ENCODE measurements at places on chromosomes 13 and 19. TPM values are rescaled to one million over a fixed set of nuclear protein-coding genes. Genes with fewer than 3 reads are reported as not detected.

RASAL3 gene
- 3.1 TPM for total RNA-seq

NLRP9 gene
- not detected for total RNA-seq

PSG3 gene
- not detected for total RNA-seq

ZNF417 gene
- total RNA-seq, result 15.6 TPM

ATP8B3 gene
- 0.62 TPM for total RNA-seq

TUBB4A gene
- 2.7 TPM for total RNA-seq

SCGB2B2 gene
- not detected for total RNA-seq

KLF5 gene
- 4.8 TPM for total RNA-seq

MTUS2 gene
- 36.7 TPM for total RNA-seq

ZIK1 gene
- total RNA-seq, result 14.5 TPM

ZNF534 gene
- total RNA-seq, result not detected

ZNF558 gene
- 63.3 TPM for total RNA-seq

KLK11 gene
- not detected for total RNA-seq

ABCA7 gene
- 14.3 TPM for total RNA-seq

CYP4F8 gene
- total RNA-seq, result not detected

CLEC4G gene
- total RNA-seq, result 6.8 TPM

CDC42EP5 gene
- total RNA-seq, result 10.8 TPM

APOE gene
- total RNA-seq, result 25.0 TPM

TNFSF11 gene
- total RNA-seq, result not detected

TEX101 gene
- total RNA-seq, result not detected

ACP5 gene
- total RNA-seq, result 4.4 TPM

EHD2 gene
- total RNA-seq, result 149 TPM

PNMA8B gene
- 3.4 TPM for total RNA-seq

MISP gene
- not detected for total RNA-seq

TEX26 gene
- total RNA-seq, result not detected

SOX21 gene
- not detected for total RNA-seq

ZNF846 gene
- total RNA-seq, result 14.5 TPM

PTGER1 gene
- total RNA-seq, result 4.6 TPM

DPRX gene
- not detected for total RNA-seq

CCDC8 gene
- total RNA-seq, result 8.6 TPM

CASP14 gene
- total RNA-seq, result not detected

CGB3 gene
- total RNA-seq, result not detected

SIGLEC8 gene
- not detected for total RNA-seq

LILRB2 gene
- 1.4 TPM for total RNA-seq

DCT gene
- total RNA-seq, result 0.31 TPM

CACNG7 gene
- not detected for total RNA-seq

S1PR5 gene
- total RNA-seq, result 1.1 TPM

TMEM255B gene
- total RNA-seq, result 8.6 TPM

RASIP1 gene
- 10.2 TPM for total RNA-seq

BCAM gene
- total RNA-seq, result 24.1 TPM

PSG6 gene
- not detected for total RNA-seq

HTR2A gene
- total RNA-seq, result 0.54 TPM

KL gene
- 1.9 TPM for total RNA-seq

FXYD3 gene
- total RNA-seq, result 2.8 TPM

STOML3 gene
- not detected for total RNA-seq

LILRA2 gene
- total RNA-seq, result 0.47 TPM

ERICH6B gene
- not detected for total RNA-seq

CHMP2A gene
- 125 TPM for total RNA-seq

APC2 gene
- total RNA-seq, result 0.02 TPM

LGALS4 gene
- total RNA-seq, result 1.6 TPM

ZFP28 gene
- 16.9 TPM for total RNA-seq

ZNF724 gene
- not detected for total RNA-seq

FUT1 gene
- total RNA-seq, result 2.0 TPM

All from gastroesophageal sphincter (tissue), 4 donors.